ENCODE measurements at places on chromosomes 13 and 19.

GRCh38 chr19:3586707-3587346 is 1.5 kb downstream of the GIPC3 start:
- no peak for DNase-seq

DNA sequence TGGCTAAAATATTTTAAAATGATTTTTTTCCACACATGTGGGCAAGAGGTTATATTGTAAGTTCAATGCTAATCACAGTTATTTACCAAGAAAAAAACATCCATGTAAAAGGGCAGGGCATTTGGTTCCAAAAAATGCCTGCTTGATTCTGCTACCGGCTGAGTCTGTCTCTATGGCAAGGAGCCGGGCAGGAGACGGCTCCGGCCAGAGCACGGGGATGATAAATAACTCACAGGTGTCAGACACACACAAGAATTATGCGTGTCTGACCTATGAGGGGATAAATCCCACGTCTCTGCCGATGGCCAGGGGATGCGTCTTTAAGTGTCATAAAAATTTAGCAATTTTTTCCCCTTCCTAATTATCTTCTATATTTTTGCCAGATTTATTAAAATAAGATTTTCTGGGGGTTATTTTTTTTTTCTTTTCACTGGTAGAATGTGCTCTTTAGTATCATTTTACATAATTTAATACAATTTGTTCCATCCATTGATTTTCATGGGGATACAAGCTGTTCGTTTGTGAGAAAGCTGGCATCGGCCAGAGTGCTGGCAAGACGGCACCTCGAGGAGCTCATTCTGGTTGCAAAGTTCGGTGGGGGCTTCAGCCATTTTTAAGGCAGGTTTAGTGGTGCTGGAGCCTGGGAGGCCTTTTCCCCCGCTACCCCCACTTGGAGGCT is 253.9 kb downstream of the ZNF536 start:
- DNase-seq: no peak

- DNase-seq: no peak
Measured at GRCh38 chr19:49871349-49871985, 4.1 kb upstream of the PNKP start.

GRCh38 chr19:1428738-1429391 is 9.3 kb upstream of the RPS15 start:
- no peak for DNase-seq

GRCh38 chr19:32862741-32863140 is 6.8 kb downstream of the SLC7A9 start:
- no peak for DNase-seq

- DNase-seq: no peak
Measured at GRCh38 chr19:46748325-46749109, 2.3 kb upstream of the STRN4 start.

DNA sequence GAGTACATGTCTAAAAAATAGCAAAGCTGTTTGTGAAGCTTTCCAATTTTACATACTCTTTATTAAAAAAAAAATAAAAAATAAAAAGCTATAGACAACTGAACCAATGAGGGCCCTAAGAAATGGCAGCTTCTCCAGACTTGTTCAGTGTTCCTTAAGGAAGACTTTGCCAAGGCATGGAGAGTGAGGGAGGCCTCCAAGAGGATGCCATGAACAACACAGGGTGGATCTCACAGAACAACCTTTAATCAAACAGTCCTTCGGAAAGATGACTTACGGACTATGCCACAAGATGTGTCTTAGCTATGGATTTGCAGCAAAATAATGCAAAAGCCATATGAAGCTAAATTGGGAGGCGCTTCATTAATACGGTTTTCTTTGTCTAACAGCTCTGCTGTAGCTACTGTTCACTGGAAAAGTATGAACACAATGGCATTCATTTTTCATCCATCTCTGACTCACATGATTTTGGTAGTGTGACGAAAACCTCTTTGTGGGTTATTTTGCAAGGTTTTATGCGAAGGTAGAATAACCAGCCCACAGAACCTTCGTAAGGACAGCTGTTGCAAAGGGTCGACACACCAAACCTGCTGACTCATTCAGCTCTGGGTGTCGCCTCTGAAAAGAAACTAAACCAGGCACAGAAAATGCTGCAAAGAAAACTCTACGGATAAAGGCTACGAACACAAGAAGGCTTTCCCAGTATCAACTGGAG is 27.7 kb downstream of the EFNB2 start:
- DNase-seq: no peak

DNA sequence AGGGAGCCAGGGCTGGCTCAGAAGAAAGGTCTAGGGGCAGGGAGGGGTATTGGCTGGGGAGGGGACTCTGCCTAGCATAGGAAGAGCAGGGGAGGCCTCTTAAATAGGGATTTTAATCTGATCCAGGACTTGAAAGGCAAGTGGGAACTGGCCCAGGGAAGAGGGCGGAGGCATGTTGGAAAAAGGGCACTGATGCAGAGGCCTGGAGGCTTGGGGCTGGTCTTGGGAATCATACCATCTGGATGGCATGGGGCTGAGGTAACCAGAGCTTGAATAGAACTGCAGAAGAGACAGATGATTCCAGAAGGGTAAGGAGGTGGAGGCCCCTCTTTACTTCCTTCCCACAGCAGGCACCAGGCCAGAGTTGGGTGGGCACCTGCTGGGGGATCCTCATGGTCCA is 29.1 kb downstream of the CERS4 start:
- no peak for DNase-seq

GRCh38 chr13:109397285-109397684 is 389.1 kb downstream of the IRS2 start:
- no peak for DNase-seq

DNA sequence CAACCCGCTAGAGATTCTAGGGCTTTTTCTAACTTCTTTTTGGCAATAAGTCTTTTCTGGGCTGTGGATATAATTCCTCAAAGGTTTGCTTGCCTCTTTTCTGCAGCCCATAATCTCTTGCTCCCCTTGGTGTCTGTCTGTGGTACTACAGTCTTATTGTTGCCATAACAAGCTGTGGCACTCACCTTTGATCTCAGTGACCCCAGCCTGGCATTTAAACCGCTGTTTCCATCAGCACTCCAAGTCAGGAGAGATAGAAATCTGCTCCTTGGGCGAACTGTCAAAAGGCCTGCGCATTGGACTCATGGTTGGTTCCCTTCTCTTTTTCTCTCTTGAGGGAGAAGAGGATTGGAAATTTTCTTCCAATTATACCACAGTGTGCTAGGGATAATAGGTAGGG is 14.5 kb upstream of the MPHOSPH8 start:
- DNase-seq: no peak

- no peak for DNase-seq
Measured at GRCh38 chr19:10565028-10565566, 713 bp downstream of the KRI1 start.

- no peak for DNase-seq
Measured at GRCh38 chr13:81987159-81987558, 1646.2 kb upstream of the SPRY2 start.

DNA sequence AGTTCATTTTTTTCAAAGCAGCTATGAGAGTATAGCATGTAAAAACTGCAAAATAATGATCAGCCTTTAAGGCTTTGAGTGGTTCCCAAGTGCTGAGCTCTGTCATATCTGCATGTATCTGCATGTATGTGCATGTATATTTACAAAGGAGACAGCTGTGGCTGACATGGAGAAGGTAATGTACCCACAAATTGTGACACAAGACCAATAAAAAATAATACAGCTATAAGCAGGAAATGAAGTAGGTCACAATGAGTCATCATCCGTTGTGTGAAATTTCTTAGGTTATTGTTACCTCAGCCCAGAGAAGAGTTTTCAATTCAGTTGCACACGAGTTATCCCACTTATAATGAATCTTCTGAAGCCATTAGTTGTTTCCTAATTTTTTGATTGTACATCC is 60.9 kb upstream of the MED4 start:
- DNase-seq: no peak

- DNase-seq: no peak
Measured at GRCh38 chr19:51695702-51696315, 2.7 kb downstream of the SPACA6 start.

DNA sequence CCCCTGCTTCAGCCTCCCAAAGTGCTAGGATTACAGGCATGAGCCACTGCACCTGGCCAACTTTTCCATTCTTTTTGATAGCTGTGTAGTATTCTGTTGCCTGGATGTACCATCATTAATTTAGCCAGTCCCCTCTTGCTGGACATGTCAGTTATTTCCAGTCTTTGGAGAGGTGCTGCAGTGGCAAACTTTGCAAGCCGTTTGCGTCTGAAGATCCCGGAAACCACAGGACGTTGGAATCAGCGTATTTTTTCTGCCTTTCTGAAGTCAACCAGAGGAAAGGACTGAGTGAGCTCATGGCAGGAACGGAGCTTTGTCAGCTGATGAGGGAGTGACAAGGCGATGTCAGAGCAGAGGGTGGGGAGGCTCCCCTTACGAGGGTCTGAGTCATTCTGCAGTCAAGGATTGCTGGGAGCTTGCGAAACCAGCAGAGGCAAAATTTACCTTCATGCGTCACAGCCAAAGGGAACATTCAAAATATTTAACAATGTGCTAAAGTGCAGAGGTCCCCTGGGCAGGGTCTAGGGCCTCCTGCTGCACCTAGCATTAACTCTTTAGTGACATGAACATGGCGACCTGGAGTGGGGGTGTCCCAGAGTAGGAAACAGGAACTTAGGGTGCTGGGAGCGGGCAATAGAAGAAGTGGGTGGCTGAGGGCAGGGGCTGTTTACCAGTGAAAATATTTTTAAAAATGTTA is 5.6 kb downstream of the C5AR1 start:
- DNase-seq: peak; percentile 61

GRCh38 chr19:42028304-42029216 is 34.5 kb upstream of the ATP1A3 start:
- DNase-seq: no peak

DNA sequence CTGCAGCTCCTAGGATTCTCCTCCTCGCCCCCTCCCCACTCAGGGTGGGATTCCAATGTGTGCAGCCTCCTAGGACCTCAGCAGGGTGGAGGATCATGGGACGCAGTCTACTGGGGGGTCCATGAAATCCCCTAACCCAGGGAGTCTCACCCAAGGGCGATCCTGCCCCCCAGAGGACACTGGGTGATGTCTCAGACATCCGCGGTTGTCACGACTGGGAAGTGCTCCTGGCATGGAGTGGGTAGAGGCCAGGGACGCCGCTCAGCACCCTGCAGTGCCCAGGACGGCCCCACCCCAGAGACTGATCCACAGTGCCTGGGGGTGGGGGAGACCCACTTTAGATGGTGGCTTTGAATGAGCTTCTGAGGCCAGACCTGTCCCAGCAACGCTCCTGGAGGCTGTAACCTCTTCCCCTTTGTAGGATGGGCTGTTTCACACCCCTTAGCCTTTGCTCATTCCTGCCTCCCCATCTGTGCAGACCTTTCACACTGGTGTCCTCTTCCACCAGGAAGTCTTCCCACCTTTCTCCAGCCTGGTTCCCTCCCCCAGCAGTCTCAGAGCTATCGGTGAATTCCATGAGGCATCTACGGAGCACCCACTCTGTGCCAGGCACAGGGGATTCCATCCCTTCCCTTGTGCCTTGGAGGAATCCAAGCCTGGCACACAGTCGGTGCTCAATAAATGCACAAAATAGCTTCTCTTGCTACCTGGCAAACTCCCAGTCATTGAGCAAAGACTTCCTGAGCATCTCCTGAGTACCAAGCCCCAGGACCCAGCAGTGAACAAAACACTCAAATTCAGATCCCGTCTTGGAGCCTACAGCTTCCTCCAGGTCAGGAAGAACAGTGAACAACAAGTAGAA is 10.5 kb downstream of the SMIM24 start:
- no peak for DNase-seq

DNA sequence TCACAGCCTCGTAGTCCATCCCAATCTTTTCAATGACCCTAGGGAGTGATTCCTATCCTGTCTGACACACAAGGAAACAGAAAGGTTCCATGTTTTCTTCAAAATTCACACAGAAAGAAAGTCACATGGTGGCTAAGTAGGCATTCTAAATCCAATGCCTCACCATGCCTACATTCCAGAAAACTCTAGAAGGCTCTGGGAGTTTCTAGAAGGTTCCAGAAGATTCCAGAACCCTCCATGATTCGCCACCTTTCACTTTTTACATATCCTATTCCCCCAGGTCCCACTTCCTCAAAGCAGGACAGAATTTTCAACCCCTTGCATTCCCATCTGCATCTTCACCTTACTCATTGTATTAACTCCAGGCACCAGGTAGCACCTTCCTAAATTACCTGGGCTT is 23.1 kb downstream of the GNG7 start:
- DNase-seq: no peak

DNA sequence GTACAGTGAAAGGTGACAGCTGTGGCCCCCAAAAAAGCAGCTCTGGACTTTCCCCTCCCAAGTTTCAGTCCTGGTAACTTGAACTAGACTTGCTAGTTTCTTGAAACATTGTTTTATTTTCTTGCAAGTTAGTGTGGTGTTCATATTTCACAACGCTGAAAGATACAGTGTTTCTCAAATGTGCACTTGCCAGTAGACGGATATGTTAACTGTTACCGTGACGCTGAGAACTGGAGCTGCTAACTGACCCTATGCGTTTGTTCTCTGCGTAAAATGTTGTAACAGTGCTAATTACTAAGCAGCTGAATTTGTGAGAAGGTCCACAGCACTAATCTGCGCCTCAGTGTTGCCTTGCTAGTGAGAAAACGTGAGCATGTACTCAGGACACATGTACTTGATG is 79.6 kb downstream of the GGACT start:
- DNase-seq: no peak

GRCh38 chr13:99990126-99990977 is 8.8 kb downstream of the ZIC2 start:
- no peak for DNase-seq

GRCh38 chr19:9431475-9431874 is 3.9 kb downstream of the ZNF266 start:
- no peak for DNase-seq

GRCh38 chr13:32426990-32427851 is 709 bp downstream of the N4BP2L1 start:
- DNase-seq: no peak

DNA sequence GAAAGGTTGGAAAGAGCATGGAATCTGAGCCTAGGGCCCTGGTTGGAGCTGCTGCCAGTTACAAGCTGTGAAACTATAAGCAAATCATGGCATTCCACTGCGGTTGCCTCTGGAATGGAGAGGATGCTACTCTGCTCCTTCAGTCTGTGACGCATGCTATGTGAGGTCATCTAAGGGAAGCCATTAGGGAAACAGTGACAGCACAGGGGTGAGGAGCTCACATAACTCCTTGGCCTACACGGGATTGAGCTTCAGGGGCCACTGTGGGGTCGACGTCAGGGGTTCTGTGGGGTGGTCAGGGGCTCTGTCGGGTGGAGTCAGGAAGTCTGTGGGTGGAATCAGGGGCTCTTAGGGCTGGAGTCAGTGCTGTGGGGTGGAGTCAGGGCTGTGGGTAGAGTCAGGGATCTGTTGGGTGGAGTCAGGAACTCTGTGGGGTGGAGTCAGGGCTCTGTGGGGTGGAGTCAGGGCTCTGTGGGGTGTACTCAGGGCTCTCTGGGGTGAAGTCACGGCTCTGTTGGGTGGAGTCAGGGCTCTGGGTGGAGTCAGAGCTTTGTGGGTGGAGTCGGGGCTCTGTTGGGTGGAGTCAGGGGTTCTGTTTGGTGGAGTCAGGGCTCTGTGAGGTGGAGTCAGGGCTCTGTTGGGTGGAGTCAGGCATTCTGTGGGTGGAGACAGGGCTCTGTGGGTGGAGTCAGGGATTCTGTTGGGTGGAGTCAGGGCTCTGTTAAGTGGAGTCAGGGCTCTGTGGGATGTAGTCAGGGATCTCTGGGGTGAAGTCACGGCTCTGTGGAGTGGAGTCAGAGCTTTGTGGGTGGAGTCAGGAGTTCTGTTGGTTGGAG is 35.8 kb upstream of the MEDAG start:
- DNase-seq: peak; percentile 94

GRCh38 chr13:27310946-27311345 is 40.3 kb downstream of the RASL11A start:
- DNase-seq: no peak

Data from GOT3 (cell line).